Inflammatory macrophage (primary cell): ENCODE measurements at places on chromosomes 6 and 20.

DNA sequence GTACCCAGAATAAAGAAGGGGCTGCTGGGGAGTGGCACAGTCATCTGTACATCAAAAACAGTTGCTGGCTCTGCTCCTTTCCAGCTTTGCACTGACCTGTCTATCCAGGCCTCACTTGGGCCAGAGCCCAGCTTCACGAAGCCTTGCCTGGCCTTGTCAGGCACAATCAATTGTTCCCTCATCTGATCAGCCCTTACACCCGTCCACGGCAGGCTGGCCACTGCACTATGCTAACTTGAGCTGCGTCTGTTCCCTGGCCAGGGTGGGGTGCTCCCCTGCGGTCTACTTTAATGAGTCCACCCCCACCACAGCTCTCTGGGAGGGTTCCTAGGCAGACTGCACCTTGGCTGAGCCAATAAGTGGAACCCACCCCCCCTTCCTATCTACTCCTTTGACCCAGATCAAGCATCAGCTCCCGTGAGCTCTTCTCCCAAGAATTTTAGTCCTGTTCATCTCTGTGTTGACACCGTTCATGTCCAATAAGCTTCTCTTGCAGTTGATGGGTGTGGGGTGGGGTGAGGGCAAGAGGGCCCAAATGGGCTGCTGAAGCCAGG is 74.3 kb upstream of the MLN start:
- DNase-seq: no peak

- DNase-seq: no peak
These were observed at the start of gene PTCRA for GRCh38 chr6:42915732-42916131. TSS of gene PTCRA (plus strand) at chr6:42916053. CDS start at chr6:42916070, 17 bp downstream.

GRCh38 chr20:64084685-64085152 is 521 bp upstream of the LKAAEAR1 start:
- DNase-seq: no peak

GRCh38 chr6:41255638-41256246 is 27.6 kb downstream of the TREML4 start:
- DNase-seq: no peak

DNA sequence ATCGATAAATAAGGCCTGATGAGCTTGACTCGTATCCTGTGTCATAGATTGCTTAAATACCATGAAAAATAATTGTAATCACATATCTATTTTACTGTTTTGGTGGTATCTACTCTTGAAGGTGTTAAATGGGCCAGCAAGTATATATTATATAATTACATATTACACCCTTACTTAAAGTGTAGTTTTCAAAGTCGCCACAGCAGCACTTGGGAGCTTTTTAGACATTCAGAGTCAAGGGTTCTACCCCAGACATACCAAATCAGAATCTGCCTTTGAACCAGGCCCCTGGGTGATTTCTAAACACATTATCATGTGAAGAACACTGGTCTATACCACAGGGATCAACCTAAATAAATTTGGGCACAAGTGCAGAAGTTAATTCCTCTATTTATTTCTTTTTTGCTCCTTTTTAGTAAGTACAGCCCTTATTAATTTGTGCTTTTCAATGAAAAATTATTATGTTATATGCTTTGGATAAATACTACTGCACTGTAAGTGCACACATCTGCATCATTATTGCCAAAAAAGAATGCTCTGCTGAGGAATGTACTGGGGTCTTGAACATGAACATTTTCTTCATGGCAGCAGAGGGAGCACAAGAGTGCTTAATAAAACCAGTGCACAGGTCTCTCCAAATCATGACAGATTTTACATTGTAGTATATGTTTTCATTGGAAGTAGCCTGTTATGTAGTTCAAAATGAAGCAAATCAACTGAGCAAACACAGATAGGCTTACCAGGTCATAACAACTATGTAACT is 3.1 kb upstream of the ATXN1 start:
- DNase-seq: peak; percentile 34

- DNase-seq: no peak
These were observed 38.8 kb downstream of the BMP2 start for GRCh38 chr20:6806275-6806674.

DNA sequence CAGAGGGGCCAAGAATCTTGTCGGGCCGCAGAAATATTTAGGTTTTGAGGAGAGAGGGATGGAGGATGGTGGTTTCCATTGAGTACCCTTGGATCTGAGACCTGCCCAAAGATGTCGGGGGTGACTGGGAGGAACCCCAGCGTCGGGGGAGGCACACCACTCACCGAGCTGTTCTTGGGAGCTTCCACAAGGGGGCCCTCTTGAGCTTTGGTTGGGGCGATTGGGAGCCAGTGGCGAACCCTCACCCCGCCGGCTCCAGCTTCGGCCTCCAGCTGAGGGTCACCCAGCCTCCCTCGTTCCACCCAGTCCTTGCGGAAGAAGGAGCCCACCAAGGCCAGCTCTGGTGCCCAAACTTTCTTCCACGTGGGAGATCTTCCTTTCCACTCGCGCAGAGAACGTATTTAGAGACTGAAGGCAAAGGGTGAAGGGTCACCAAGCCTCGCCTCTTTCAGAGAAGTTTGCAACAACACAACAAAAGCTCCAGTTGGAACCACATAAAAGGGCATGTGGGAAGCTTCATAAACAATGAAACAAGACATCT is 33.6 kb downstream of the APCDD1L start:
- peak; percentile 25 for DNase-seq

DNA sequence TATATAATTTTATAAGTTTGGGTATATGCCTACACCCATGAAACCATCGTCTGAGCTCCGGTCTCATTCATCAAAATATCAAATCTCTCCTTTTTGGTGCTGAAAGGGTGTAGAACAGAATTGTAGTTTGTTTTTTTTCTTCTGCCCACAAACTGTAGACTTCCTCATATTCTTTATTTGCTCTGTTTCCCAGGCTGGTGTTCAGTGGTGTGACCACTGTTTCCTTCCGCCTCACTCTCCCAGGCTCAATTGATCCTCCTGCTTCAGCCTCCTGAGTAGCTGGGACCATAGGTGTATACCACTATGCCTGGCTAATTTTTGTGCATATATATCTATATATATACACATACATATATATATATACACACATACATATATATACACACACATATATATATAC is 139.6 kb upstream of the HCRTR2 start:
- DNase-seq: peak; percentile 45

GRCh38 chr6:7108196-7108963 is 619 bp downstream of the RREB1 start:
- peak; percentile 37 for DNase-seq

- DNase-seq: no peak
These were observed 18.7 kb downstream of the GATA5 start for GRCh38 chr20:62457098-62457497.

DNA sequence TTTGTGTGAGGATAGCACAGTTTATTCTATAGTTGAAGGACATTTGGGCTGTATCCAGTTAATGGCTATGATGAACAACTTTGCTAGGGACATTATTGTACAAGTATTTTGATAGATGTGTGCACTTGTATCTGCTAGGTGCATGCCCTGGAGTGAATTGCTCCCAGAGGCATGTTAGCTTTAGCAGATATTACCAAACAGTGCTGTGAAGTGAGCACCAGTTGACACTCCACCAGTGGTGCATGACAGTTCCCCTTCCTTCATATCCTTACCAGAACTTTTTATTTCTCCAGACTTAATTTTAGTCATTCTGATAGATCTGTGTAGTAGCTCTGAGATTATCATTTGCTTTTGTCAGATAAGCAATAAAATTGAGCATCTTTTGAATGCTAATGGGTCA is 48.9 kb upstream of the ENPP5 start:
- no peak for DNase-seq

DNA sequence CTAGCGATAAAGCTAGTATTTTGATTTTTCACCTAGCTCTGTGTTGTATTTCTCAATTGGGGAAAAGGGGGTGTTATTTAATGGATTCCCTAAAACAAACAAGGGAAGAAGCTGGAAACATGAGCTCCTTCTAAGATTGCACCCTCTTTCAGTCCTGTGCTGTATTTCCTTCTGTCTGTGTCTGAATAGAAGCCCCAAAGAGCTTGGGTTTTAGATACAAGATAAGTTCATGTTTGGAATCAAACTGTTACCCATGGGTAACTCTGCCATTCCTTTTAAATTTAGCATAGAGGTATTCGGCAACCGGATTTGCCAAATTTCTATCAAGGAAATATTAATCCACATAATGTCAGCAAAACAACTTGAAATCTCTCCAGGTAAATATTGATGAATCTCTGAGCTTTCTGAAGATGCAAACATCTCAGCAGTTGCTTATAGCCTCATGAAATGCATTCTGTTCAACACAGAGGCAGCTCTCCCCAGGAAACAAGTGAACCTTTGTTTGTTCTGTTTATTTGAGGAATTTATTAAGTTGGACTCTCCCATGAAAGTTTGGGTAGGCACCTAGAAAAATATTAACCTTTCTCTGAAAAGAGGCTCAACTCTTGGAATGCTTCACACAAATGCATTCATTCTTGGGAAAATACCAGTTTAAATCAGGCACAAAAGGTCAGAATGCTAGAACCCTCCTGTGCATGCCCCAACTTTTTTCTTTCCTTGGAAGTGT is 9.9 kb upstream of the SCGN start:
- DNase-seq: no peak

DNA sequence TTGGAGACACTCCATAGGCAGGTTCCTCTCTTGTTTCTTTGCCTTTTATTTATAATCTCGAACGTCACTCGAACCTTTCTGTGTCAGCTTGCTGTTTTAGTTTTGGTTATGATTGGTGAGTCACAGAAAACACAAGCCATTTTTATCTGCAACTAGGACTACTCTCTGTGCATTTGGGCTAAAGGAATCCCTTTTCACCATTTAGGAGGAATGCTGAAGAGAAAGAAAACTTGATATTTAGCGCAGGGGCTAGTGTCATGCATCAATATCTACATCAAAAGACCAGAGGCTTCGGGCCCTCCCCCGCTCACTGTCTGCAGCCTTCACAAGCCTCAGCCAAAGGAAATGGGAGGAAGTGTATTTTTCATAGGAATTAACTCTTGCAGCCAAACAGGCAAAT is 507.8 kb upstream of the CITED2 start:
- DNase-seq: no peak

DNA sequence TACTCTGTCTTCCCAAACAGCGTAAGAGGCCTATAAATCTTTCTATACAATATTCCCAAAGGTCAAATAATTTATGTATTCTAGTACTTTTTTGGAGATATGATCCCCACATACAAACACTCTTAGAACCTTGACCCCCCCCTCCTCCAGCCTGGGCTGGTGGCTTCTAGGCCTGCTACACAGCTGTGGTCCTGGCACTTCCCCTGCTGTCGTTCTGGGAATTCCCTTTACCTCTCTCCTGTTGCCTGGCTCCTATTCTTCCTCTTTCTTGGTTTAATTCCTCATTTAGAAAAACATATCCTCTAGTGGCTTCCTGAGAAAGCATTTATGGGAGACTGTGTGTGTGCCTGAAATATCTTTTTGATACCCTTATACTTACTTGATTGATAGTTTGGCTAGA is 4.1 kb upstream of the TXLNB start:
- peak; percentile 79 for DNase-seq

- DNase-seq: no peak
These were observed 65.7 kb downstream of the SULF2 start for GRCh38 chr20:47719625-47720024.

GRCh38 chr6:136607204-136607931 is 57.1 kb upstream of the MAP7 start:
- DNase-seq: no peak

DNA sequence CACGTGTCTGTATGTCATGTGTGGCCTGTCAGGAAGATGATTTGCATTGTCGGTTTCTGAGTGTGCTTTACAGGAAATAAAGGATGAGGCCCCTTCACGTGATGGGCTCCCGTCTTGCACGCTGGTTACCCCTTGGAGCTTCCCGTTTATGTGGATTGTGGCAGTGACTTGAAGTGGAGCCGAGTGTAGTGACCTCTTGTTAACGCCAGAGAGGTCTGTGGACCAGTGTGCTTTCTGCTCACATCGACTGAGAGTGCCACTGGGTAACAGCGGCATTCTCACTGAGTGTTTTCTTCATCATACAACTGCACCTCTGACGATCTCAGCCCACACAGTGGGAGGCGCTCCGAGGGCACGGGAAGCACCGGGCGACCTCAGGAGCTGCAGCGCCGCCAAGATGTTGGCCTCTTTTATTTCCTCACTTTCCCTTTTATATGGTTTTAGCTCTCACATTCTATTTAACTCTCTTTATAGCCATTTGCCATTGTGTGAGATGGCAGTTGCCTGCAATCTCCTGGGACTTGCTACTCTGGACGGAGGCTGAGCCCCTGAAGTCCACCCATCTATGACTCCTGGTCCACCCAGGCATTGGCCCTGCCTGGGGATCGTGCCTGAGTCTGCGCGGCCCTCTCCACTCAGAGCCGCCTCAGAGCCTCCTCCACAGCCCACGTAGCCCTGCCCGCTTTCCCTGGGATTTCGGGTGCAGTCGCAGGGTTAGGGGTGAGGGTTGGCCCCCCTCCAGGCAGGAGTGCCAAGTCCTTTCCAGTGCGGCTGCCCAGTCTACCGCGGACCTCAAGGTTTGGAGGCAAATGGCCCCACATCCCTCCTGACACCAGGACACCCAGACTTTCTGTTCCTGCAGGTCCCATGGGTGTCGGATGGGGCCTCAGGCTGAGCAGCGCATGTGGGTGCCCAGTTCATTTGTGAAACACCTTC is 238.9 kb downstream of the ERMARD start:
- peak; percentile 85 for DNase-seq

- DNase-seq: no peak
These were observed 89.7 kb downstream of the MDGA1 start for GRCh38 chr6:37607944-37608343.
